ENCODE measurements at places on chromosomes 12 and 14. TPM values are rescaled to one million over a fixed set of nuclear protein-coding genes. Genes with fewer than 3 reads are reported as not detected.

MTA1 gene
- 41.1 TPM for total RNA-seq

TPPP2 gene
- 2.8 TPM for total RNA-seq

IFI27 gene
- total RNA-seq: 69.2 TPM

KLRB1 gene
- total RNA-seq: not detected

RPL10L gene
- not detected for total RNA-seq

SLC17A8 gene
- total RNA-seq: not detected

COL2A1 gene
- 0.06 TPM for total RNA-seq

TMEM63C gene
- total RNA-seq: 0.58 TPM

TSPAN8 gene
- 10.9 TPM for total RNA-seq

AKAP5 gene
- total RNA-seq: 0.06 TPM

SLCO1C1 gene
- not detected for total RNA-seq

DIO3 gene
- 1.2 TPM for total RNA-seq

RTL1 gene
- total RNA-seq: not detected

SMIM41 gene
- 0.16 TPM for total RNA-seq

TOMM20L gene
- total RNA-seq: not detected

OR6C2 gene
- not detected for total RNA-seq

KCNH5 gene
- total RNA-seq: not detected

TMEM179 gene
- total RNA-seq: not detected

MIPOL1 gene
- total RNA-seq: 5.6 TPM

ADAMTS20 gene
- total RNA-seq: not detected

ACOT6 gene
- not detected for total RNA-seq

C12orf54 gene
- total RNA-seq: not detected

WNT1 gene
- total RNA-seq: not detected

GDF3 gene
- total RNA-seq: not detected

ADGRD1 gene
- total RNA-seq: 10.9 TPM

KRT82 gene
- not detected for total RNA-seq

FAM222A gene
- total RNA-seq: 1.8 TPM

SOX5 gene
- total RNA-seq: 1.6 TPM

PLEK2 gene
- total RNA-seq: not detected

SERPINA3 gene
- 229 TPM for total RNA-seq

SSPN gene
- total RNA-seq: 62.8 TPM

CSRP2 gene
- total RNA-seq: 22.3 TPM

CD27 gene
- total RNA-seq: 0.28 TPM

TPH2 gene
- total RNA-seq: not detected

DTX1 gene
- total RNA-seq: 0.49 TPM

ACSM4 gene
- total RNA-seq: not detected

NXPH4 gene
- 0.24 TPM for total RNA-seq

GPRC5D gene
- not detected for total RNA-seq

NAV3 gene
- total RNA-seq: 3.9 TPM

NFATC4 gene
- total RNA-seq: 5.1 TPM

TSPAN11 gene
- 0.24 TPM for total RNA-seq

KCNC2 gene
- not detected for total RNA-seq

RASSF9 gene
- 4.1 TPM for total RNA-seq

KRT73 gene
- total RNA-seq: not detected

HCAR3 gene
- total RNA-seq: not detected

TAMALIN gene
- 10.8 TPM for total RNA-seq

ARG2 gene
- total RNA-seq: 19.3 TPM
